SK-MEL-5 (cell line): ENCODE measurements at places on chromosomes 7 and 10. TPM values are rescaled to one million over a fixed set of nuclear protein-coding genes. Genes with fewer than 3 reads are reported as not detected.

DNA sequence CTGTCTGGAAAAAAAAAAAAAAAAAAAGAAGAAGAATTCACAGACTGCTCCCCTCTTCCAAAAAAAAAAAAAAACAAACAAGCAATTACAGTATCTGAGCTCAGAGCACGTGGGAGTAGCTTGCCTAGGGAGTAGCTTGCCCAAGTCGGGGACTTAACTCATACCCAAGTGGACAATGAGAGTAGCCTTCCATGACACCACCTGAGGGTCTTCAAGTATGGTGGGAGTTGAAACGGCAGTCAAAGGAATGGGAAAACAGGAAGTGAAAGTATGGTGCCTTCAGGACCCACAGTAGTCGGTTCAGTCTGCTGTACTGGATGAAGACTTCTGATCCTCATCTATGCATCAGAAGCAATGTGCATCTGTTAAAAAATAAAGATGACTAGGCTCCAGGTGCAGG is 10.6 kb downstream of the VOPP1 start:
- no peak for DNase-seq

DNA sequence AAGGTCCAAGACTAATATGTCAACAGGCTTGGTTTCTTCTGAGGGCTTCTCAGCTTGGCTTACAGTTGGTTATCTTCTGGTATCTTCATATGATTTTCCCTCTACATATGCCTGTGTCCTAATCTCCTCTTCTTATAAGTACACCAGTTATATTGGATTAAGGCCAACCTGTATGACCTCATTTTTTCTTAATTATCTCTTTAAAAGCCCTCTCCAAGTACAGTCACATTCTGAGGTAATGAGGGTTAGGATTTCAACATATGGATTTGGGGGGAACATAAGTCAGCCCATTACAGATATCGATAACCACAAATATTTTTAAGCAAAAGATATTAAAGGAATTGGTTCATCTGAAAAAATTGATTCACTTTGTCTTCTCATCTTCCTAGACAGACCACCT is 49.2 kb downstream of the IQUB start:
- DNase-seq, result no peak

DNA sequence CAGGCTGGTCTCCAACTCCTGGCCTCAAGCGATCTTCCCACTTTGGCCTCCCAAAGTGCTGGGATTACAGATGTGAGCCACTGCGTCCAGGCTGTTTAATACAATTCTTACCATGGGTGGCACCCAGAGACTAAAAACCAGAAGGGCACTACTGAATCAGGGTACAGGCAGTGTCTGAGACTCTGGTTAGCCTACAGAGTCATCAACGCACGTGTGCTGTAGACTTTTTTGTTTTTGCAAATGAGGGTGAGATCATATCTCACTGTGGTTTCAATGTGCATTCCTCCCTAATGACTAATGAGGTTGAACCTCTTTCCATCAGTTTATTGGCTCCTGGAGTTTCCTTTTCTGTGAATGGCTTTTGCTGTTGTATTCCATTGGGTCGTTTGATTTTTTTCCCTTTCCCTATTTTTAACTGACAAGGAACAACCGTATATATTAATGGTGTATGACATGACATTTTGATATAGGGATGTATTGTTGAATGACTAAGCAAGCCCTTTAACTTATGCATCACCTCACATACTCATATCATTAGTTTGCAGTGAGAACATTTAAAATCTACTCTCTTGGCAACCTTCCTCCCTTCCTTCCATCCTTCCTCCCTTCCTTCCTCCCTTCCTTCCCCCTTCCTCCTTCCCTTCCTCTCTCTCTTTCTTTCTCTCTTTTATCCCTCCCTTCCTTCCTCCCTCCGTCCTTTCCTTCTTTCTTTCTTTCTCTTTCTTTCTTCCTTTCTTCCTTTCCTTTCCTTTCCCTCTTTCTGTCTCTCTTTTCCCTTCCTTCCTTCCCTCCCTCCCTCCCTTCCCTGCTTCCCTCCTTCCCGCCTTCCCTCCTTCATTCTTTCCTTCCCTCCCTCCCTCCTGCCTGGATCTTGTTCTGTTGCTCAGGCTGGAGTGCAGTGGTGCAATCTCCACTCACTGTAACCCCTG is 9.3 kb upstream of the TMEM270 start:
- peak; percentile 60 for DNase-seq

- no peak for DNase-seq
Observed at GRCh38 chr10:80436446-80437098, 17.5 kb upstream of the TSPAN14 start.

GRCh38 chr10:86851328-86852207 is 95.1 kb downstream of the BMPR1A start:
- DNase-seq, result no peak

DNA sequence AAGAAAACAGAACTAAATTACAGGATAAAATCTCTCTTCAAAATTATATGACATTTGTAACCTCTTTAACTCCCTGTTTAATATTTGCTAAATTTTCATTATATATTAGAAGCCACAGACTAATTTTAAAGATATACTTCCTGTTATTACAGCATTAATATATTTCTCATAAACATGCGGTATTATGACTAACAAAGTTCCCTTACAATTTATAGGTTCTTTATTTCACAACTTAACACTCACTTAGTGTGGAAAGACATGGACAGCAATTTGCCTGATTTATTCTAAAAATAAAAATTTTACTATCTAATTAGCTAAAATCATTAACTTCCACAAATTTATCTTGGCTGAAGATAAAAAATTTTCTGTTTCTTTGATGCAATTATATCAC is 29.0 kb downstream of the CTNNA3 start:
- no peak for DNase-seq

DNA sequence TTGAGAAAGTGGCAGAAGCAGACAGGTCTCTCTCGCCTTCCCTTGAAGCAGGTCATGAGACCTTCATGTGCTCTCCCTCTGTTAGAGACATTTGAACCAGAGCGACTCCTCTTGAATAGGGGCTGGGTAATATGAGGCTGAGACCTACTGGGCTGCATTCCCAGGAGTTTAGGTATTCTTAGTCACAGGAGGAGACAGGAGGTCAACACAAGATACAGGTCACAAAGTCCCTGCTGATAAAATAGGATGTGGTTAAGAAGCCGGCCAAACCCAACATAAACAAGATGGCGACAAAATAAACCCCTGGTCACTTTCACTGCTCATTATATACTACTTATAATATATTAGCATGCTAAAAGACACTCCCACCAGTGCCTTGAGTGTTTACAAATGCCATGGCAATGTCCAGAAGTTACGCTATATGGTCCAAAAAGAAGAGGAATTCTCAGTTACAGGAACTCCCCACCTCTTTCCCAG is 43.5 kb upstream of the MSRB2 start:
- no peak for DNase-seq

- DNase-seq, result no peak
Observed at GRCh38 chr10:327889-328852, 192.9 kb downstream of the ZMYND11 start.

GRCh38 chr10:22617516-22617915 is 96.9 kb downstream of the PIP4K2A start:
- peak; percentile 47 for DNase-seq

DNA sequence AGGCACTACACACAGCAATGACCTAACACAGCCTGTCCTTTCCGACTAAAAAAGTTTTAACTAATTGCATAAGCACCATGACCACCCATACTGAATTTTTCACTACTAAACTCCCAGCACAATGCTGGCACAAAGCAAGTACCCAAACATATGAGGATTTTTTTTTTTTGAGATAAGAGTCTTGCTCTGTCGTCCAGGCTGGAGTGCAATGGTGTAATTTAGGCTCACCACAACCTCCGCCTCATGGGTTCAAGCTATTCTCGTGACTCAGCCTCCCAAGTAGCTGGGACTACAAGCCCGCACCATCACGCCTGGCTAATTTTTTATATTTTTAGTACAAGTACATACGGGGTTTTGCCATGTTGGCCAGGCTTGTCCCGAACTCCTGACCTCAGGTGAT is 5.1 kb downstream of the UBE2H start:
- no peak for DNase-seq

DNA sequence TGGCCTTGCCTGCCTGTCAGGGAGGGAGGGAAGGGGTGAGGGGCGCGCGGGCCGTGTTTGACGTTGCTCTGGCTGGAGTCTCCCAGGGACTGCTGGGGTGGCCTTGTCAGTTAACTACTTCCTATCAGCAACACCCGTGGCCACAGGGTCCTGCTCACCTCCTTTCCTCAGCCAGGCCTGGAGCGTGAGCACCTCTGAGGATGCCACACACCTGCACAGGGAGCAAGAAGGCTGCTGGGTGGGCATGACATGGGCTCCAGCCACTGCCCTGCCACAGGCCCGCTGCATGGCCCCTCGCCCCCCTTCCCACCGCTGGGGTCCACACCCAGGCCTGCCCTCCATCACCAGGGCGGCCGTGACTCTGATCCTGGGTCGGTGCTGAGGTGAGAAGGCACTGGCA is 212.4 kb downstream of the ELFN1 start:
- DNase-seq, result no peak

- no peak for DNase-seq
Observed at GRCh38 chr7:25930492-25931048, 221.4 kb upstream of the NFE2L3 start.

GRCh38 chr10:65313406-65313805 is 1612.4 kb upstream of the LRRTM3 start:
- DNase-seq, result no peak

- DNase-seq, result no peak
Observed at GRCh38 chr10:110458266-110458920, 39.3 kb upstream of the DUSP5 start.

- DNase-seq, result no peak
Observed at GRCh38 chr7:47866120-47866519, 82.1 kb downstream of the PKD1L1 start.

GRCh38 chr10:125373546-125373945 is 213.2 kb upstream of the CTBP2 start:
- DNase-seq, result no peak

- DNase-seq, result no peak
Observed at GRCh38 chr7:5492636-5493020, 69.0 kb upstream of the TNRC18 start.

PLXDC2 gene
- 0.03 TPM in 1 of 2 replicates, not detected in the other for total RNA-seq

CCDC3 gene
- 0.19 and 0.42 TPM in 2 replicates for total RNA-seq

CYP3A4 gene
- total RNA-seq, result not detected in 2 replicates

AKR1D1 gene
- 0.13 TPM in 1 of 2 replicates, not detected in the other for total RNA-seq

VAX1 gene
- 1.1 and 1.3 TPM in 2 replicates for total RNA-seq

SLC26A3 gene
- total RNA-seq, result not detected in 2 replicates

WEE2 gene
- not detected in 2 replicates for total RNA-seq

ZKSCAN1 gene
- 34.7 and 37.2 TPM in 2 replicates for total RNA-seq
